Dermis microvascular lymphatic vessel endothelial cell (primary cell): ENCODE measurements at places on chromosomes 12 and 14.

DNA sequence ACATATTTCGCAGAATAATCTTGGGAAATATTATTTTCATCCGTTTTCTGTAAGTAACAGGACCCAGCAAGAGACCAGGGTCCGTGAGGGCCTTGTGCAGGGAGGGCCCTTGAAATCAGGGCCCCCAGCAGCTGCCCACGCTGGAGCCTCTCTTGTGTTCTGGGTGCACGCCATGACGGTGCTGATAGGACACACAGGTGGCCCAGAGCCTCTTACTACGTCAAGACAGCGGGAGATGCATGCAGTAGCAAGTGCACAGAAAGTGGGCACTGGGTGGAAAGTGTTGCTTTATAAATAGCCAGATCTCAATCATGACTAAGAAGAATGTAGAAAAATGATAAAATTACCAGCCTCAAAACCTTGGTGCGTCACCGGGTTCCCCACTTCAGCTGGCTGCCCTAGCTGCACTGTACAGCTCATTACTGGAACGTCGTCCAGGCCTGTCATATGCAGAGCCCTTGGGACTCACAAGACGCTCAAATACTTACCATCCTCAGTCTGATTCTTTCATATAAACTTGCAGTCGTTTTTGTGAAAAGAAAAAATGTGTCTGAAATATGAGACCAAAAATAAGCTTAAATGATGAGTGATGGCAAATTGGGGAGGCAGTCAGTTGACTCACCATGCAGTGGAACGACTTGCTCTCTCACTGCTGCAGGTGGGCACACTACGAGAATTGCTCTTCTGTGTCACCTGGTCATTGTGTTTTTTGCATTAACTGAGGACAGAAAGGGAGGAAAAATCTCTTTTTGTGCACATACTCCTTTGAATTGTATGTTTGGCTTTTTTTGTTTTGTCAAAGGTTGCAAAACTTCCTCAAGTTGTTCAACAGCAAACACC, 68.2 kb downstream of the DDX51 start:
- no peak for DNase-seq

GRCh38 chr14:89540009-89540829, 123.2 kb upstream of the FOXN3 start:
- DNase-seq = no peak

- no peak for DNase-seq
Observed at GRCh38 chr14:82080370-82080769, 546.7 kb upstream of the SEL1L start.

- no peak for DNase-seq
Observed at GRCh38 chr12:13956060-13956590, 25.3 kb downstream of the GRIN2B start.
